Thoracic aorta (tissue), 2 donors: ENCODE measurements at places on chromosomes 13 and 19.

GRCh38 chr13:51006067-51006845 is 96.7 kb downstream of the RNASEH2B start:
- peak; percentile 12 for DNase-seq

GRCh38 chr13:32407854-32408253 is 20.1 kb downstream of the N4BP2L1 start:
- no peak for DNase-seq

GRCh38 chr19:35213663-35214632 is 14.6 kb downstream of the FAM187B start:
- DNase-seq = peak; percentile 31

GRCh38 chr13:21691928-21692327 is 21.1 kb downstream of the FGF9 start:
- DNase-seq = no peak

GRCh38 chr13:21979161-21979806 is 308.4 kb downstream of the FGF9 start:
- DNase-seq = no peak

GRCh38 chr13:110925023-110925612 is 10.2 kb upstream of the ANKRD10 start:
- DNase-seq = no peak

- no peak for DNase-seq
Observed at GRCh38 chr13:76885203-76886004, 801 bp downstream of the KCTD12 start.

DNA sequence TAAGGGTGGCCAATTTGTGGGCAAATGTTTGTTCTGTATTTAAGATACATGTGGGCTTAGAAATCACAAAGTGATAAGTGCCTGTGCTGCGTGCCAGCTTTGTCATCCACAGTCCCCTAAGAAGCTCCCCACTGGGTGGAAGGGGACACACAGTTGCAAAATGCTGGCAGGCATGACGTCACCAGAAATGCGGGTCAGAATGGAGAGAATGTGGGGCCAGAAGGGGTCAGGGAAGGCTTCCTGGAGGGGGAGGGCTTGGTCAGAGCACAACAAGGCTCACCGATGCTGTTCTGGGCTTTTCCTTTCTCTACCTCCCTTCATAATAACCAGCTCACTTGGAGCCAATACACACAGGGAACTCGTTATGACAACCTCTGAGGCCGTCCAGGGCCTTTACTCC is 207.3 kb downstream of the URI1 start:
- no peak for DNase-seq
